ENCODE measurements at places on chromosomes 7 and 10. TPM values are rescaled to one million over a fixed set of nuclear protein-coding genes. Genes with fewer than 3 reads are reported as not detected.

DNA sequence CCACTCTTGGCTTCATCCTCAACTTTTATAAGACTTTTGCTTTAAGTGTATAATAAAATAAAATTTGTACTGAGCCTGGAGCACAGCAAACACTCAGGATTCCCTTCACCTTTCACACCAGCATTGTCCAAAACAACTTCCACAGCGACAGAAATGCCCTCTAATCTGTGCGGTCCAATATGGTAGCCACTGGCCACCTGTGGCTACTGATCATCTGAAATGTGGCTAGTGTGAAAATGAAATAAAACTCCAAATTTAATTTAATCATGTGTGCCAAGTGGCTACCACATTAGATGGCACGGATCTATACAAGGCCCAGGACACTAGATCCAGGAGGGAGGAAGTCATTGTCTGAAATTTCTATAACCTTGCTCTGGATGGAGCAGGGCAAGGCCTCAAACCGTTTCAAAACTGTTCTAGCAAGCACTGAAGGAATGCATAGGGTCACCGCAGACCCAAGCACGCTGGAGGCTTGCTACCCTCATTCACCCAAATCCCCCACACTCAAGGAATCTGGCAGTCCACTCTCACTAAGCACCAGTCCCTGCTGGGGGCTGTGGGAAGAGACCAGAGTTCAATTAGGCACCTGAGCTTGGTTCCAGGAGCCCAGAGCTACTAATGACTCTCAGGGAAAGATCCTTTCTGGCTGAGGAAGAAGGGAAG, 6.3 kb upstream of the MYO1G start:
- DNase-seq, result no peak

Gene CALD1
- total RNA-seq, result 36.7 TPM

Gene TCERG1L
- total RNA-seq, result not detected

DNA sequence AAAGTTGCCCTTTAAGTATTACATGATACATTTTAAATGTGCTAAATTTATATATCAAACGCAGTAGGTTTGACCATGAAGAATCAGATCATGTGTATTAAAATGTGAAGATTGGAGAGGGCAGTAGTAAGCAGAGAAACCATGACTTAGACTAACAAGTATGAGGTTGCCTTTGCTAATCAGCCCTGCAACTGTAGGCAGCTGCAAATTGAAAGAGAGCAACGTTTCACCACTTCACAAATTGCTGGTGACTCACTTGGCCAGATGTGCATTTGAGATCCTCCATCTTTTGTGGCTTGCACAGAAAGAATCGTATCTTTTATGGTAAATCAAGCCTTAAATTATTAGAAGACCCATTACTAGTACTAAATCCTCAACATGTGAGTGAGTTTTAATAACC, 10.1 kb upstream of the SEMA3A start:
- no peak for DNase-seq

Gene PPP1R3C
- 8.4 TPM for total RNA-seq

GRCh38 chr7:41244246-41244645, 458.6 kb downstream of the INHBA start:
- DNase-seq, result no peak

- no peak for DNase-seq
These were observed 82.7 kb downstream of the PAX2 start for GRCh38 chr10:100827819-100828737.

GRCh38 chr10:78599122-78599853, 469.5 kb upstream of the ZMIZ1 start:
- no peak for DNase-seq

Gene MAGI2
- 1.4 TPM for total RNA-seq

DNA sequence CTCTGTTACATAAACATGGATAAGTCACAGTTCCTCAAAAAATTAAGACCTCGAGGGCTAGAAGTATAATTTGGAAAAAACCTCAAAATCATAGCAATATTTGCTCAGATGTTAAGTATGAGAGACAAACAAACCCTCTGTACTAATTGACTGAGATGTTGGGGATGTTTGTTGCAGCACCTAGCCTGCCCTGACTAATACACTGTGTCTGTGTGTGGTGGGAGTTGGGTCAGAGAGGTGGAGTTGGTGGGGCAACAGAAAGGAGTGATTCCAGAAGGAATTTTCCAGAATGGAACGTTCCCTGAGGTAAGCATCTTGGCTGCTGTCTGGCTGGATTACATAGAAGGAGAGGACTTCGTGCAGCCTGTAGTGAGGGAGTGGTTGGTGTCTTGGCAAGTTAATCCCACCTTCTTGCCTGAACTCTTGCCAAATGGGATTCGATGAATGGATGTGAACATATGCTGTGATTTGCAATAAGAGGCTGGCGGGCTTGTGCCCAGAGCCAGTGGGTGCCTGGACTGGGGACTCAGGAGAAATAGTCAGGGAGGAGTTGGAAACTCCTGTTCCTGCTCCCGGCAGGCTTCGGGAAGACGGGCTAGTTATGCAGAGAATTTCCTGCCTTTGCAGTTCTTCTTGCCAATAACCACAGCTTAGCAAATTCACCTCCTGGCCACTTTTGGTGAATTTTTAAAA, 9.3 kb upstream of the FAM180A start:
- no peak for DNase-seq

DNA sequence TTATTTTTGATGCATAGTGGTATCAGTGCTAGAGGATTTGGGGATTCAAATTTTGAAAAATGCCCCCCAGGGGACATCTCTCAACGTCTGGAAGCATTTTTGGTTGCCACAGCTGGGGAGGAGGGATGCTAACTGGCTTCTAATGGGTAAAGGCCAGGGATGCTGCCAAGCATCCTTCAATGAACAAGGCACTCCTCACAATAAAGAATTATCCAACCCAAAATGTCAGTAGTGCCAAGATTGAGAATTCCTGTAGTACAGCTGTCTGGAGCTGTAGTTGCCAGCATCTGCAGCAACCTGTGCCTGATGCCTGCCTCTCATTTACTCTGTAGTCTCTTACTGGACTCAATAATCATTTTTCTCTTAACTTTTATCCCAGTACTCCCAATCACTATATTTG, 53.5 kb downstream of the SEPTIN7 start:
- no peak for DNase-seq
